ENCODE measurements at places on chromosomes 7 and 10.

GRCh38 chr7:36777062-36777461 lies 52.8 kb upstream of the AOAH start:
- no peak for DNase-seq

- no peak for DNase-seq
These were observed 17.5 kb downstream of the COX15 start for GRCh38 chr10:99714446-99714845.

DNA sequence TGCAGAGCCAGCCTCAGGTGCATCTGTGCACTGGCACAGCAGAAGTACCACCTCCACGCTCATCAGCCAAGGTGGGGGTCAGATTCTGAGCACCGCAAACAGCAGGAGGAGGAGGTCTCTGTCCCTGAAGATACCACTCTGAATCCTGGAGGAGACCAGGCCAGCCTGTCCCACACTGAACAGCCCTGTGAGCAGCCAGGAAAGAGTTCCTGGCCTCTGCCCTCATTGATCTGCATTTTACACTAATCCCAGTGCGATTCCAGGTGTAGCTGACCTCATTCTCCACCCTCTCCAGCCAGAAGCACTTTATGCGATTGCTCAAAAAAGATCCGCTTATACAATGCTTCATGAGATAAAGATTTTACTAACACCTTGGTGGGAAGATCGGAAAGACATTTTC lies 99.1 kb upstream of the CACUL1 start:
- no peak for DNase-seq

DNA sequence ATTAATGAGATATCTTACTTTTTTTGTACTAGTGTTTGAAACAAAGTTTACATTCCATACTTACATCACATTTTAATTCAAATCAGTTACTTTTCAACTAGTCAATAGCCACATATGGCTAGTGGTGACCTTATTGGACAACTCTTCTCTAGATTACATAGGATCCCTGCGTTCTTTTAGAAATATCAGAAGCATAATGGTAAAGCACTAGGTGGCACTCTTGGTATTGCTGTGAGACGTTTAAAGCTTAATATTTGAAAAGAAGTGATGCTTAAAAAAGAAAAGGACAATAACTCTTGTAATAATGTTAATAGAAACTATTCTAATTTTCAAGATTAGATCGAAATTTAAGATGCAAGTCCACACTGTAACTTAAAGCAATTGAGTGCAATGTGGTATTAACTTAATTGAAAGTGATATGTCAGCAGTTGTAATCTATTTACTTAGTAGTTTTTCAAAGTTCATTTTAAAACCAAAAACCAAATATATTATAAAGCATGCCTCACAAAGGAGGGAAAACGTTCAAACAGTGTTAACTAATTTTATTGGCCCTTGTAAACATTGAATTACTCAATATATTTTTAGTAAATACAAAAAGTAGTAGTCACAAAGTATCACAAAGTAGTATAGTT lies 339.1 kb downstream of the ATRNL1 start:
- DNase-seq = no peak

GRCh38 chr10:86062198-86062550 lies 304.4 kb downstream of the GRID1 start:
- DNase-seq = no peak

GRCh38 chr10:3427347-3427746 lies 254.8 kb upstream of the PITRM1 start:
- DNase-seq = no peak

DNA sequence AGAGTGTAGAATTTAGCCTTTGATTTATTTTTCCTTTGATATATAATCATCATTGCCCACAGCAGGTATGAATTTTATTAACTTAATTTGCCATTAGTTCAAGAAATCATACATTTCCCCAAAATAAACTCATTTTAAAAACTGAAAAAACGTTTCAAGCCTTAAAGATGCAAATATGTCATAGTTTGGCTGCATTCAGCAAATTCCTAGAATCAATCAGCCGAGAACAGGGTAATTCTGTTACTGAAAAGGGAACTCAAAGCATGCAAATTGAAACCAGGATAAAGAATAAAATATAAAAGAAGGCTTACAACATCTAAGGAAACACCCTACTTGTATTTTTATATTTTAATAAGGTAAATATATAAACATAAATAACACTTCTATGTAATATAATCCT lies 233.8 kb upstream of the PRKCQ start:
- DNase-seq = no peak

Measured in stimulated activated CD4-positive, alpha-beta T cell treated with anti-CD3 and anti-CD28 coated beads, Interleukin-4, amount 100 ng/mL, for 48 hours (primary cell).